ENCODE measurements at places on chromosomes 7 and 10. TPM values are rescaled to one million over a fixed set of nuclear protein-coding genes. Genes with fewer than 3 reads are reported as not detected.

ARHGEF35 gene
- 0.73 TPM for total RNA-seq

SFTPA1 gene
- total RNA-seq = not detected

PRF1 gene
- not detected for total RNA-seq

TMEM196 gene
- not detected for total RNA-seq

NEBL gene
- 7.6 TPM for total RNA-seq

CLEC5A gene
- not detected for total RNA-seq

MGAM2 gene
- total RNA-seq = not detected

TBL2 gene
- total RNA-seq = 39.0 TPM

FKBP9 gene
- 104 TPM for total RNA-seq

PWWP2B gene
- 7.3 TPM for total RNA-seq

PRKRIP1 gene
- 16.9 TPM for total RNA-seq

NME8 gene
- not detected for total RNA-seq

TAS2R41 gene
- not detected for total RNA-seq

USP6NL gene
- total RNA-seq = 12.9 TPM

PPIA gene
- total RNA-seq = 5,102 TPM

PPP1R3C gene
- not detected for total RNA-seq

CYP2C19 gene
- not detected for total RNA-seq

PTF1A gene
- total RNA-seq = not detected

ZPBP gene
- not detected for total RNA-seq

SLC29A4 gene
- total RNA-seq = 1.2 TPM

MUC12 gene
- not detected for total RNA-seq

UBE2H gene
- total RNA-seq = 66.3 TPM

ZNF789 gene
- 2.3 TPM for total RNA-seq

RBP3 gene
- total RNA-seq = not detected

ACBD7 gene
- total RNA-seq = 3.3 TPM

CPED1 gene
- total RNA-seq = 3.9 TPM

OR2A7 gene
- total RNA-seq = not detected

PLAU gene
- total RNA-seq = 148 TPM

MRC1 gene
- total RNA-seq = 17.5 TPM

MBL2 gene
- not detected for total RNA-seq

Measured in mammary microvascular endothelial cell (primary cell).